NCI-H1048 (cell line): ENCODE measurements at places on chromosomes 1 and 21.

- DNase-seq, result no peak
Measured at GRCh38 chr1:19974822-19975416, 4.5 kb downstream of the PLA2G2A start.

GRCh38 chr1:8962812-8963530 lies 17.3 kb downstream of the CA6 start:
- DNase-seq, result no peak

DNA sequence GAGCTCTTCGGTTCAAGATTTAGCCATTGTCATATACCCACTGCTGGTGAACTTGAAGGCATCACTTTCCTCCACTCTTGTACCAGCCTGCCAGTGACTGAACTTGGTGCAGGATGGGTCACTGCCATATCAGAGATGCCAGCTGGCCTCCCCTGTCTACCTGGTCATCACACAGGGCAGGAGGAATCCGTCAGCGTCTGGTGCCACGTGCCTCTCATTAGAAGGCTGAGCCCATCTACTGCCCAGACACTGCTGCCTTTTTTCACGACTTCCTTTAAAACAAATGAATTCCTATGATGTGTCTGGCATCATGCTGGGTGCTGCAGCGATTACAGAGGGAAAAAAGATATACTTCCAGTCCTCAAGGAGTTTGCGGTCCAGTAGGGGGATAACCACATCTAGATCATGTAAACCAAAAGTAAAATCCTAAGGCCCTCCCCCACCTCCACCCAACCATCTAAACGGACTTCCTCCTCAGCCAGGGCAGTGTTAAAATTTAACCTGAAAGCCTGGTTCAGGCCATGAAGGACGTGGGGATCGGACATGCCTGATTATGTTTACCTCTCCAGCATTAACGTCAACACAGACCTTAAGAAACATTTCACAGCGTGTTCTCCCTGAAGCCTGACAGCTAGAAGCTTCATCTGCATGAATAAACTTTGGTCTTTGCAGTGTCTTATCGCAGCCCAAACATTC lies 29.2 kb upstream of the PDE9A start:
- no peak for DNase-seq

DNA sequence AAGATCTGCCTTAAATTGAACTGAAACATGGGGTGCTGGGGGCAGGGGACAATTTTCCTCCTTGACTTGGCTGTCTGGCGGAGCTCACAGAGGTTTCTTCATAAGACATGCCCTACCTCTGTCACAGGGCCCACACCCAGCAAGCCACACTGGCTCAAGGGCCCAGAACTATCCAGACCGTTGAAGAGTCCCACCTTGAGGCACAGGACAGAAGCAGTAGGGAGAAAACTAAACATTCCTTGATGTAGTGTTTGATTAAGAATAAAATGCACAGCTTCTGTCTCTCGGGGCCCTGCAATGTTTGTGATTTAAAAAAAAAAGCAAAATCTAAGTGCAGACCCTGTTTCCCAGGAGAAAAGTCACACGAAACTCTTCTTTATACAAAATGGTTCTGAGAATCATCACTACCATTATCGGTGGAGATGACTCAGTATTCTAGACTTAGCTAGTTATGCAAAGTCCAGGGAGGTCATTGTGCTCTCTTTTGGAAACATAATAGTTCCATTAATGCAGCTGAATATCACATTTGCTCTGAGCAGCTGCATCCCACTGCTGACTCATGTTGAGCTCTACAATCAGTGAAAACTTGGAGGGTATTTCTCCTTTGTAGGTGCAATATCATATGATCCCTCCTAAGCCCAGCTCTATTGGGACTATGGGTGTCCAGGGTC lies 53.6 kb upstream of the DIRAS3 start:
- DNase-seq, result no peak

GRCh38 chr1:207897188-207897587 lies 13.7 kb downstream of the CD34 start:
- DNase-seq, result no peak

DNA sequence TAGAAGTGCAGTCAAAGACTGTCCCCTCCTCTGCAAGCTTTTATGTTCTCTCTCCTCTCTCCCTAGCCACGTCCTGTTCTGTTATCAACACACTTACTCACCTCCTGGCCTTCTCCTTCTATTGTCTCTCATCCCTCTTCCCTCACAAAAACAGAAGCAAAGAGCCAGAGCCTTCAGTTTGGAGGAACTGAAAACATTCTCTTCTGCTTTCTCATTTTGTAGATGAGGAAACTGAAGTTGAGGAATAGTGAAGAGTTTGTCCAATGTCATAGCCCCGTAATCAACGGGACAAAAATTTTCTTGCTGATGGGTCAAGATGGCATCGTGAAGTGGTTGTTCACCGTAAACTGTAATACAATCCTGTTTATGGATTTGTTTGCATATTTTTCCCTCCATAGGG lies 1.9 kb downstream of the NLRP3 start:
- no peak for DNase-seq

GRCh38 chr1:239763850-239764249 lies 327.8 kb upstream of the FMN2 start:
- no peak for DNase-seq
